ENCODE measurements at places on chromosomes 2 and 18.

DNA sequence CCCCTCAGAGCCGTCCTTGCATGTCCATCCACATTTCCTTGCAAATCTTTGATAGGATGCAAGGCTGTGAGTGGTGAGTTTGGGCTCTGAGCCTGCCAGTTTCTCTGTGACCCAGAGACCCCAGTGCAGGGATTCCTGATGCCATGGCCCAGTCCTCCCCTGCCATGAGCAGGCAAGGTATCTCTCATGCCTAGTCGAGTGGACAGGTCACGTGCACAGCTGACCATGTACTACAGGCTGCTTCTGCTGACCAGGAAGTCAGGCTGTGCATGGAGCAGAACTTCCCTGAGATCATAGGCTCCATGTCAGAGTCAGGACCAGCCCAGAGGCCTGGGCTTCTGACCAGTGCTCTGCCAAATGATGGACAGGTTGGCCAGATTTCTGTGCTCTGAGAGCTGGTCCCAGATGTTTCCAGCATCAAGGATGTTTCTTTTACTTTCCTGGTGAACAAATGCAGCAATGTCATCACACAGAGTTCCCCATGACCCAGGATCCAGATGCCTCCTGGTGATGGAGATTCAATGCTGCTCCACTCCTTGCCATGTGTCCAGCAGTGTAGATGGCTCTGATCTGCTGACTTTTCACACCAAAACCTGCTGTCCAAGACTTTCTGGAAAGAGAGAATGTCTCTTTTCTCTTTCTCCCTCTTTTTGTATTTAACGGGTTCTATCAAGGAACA lies 321.6 kb upstream of the HS6ST1 start:
- DNase-seq = no peak

- DNase-seq = no peak
Measured at GRCh38 chr2:11761259-11761658, 14.8 kb downstream of the LPIN1 start.

GRCh38 chr18:63421514-63421913 lies 762 bp downstream of the VPS4B start:
- DNase-seq = no peak

- no peak for DNase-seq
Measured at GRCh38 chr2:123532994-123533393, 492.1 kb upstream of the CNTNAP5 start.

- DNase-seq = no peak
Measured at GRCh38 chr2:56960581-56960980, 776.8 kb downstream of the CCDC85A start.

- no peak for DNase-seq
Measured at GRCh38 chr2:239379641-239380170, 21.1 kb downstream of the HDAC4 start.

DNA sequence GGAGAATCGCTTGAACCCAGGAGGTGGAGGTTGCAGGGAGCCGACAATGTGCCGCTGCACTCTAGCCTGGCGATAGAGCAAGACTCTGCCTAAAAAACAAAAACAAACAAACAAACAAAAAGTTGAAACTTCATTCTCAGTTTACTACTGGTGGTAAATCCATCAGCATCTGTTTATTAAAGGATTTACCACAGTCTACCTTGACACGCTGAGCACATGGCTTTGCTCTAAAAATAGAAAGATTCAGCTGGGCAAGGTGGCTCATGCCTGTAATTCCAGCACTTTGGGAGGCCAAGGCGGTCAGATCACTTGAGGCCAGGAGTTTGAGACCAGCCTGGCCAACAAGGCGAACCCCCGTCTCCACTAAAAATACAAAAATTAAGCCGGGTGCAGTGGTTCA lies 201.3 kb downstream of the TGIF1 start:
- no peak for DNase-seq

DNA sequence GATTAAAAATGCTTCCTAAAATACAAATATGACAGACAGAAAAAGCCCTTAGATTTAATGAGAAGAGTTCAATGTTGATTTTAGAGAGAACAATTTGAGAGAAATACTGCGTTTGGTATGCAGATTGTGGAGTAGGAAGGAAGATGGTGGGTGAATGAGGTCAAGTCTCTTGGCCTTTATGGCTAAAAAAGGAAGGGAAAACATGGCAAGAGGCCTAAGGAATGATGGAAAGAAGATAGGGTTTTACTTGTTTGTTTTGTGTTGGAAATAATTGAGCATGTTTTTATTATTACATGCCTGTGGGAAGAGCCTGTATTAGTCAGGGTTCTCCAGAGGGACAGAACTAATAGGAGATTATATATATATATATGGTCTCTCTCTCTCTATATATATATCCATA lies 318.1 kb downstream of the TRIB2 start:
- no peak for DNase-seq

GRCh38 chr2:118145207-118145606 lies 56.9 kb downstream of the INSIG2 start:
- no peak for DNase-seq

GRCh38 chr18:49243391-49243790 lies 217.1 kb downstream of the DYM start:
- no peak for DNase-seq

DNA sequence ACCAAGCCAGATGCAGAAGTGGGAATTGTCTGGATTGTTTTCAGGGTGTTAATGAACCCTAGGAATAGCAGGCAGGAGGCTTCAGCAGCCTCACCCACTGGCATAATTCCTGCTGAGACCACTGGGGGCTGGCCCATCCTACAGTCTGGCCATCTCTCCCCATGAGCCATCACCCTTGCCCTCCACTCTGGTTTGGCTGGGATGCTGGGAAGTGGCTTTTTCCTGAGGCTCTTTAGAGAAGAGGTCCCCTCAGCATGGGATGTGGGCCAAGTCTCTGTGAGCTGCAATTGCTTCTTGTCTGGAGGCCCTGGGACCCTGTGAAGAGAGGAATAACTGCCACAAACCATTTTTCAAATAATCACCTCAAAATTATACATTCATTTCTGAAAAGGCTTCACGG lies 4.0 kb downstream of the TCF7L1 start:
- DNase-seq = no peak

DNA sequence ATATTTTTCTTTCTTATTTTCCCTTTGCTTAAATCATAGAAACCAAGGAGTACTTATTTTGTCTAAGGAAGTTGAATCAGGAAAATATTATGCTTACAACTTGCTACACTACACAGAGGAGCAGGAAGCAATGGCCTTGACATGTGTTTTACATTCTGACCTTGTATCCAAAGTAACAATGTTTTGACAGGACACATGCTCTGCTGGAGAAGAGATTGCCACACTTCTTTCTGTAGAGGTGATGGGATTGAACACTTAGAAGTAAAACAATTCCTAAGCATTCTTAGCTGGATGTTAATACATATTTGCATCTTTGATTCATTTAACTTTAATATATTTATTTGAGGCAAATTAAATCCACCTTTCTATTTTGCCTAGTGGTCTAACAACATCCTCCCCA lies 929.1 kb downstream of the DSC3 start:
- no peak for DNase-seq

DNA sequence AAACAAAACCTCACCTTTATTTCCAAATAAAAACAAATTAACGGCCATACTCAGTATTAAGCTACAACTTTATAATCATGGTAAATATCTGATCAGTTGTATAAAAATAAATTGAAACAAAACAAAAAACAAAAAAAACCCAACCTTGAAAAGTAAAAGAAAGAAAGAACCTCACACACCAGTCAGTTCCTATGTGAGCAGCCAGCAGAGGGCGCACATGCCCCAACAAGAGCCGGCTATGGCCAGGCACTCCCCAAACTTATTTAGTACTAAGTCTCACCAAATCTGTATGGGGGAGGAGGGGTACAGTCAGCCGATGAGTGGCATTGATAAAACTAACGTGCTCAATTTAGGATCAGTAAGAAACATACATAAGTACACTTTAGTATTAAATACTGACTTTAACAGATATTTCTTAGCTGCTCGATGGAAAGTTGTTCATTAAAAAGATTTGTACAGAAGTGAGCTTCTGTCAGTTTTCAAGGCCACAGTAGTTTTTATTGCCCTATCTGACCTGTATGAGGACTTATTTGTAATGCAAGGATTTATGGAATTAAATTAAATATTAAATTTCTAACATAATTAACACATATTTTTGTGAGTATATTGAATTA lies 172.6 kb downstream of the TCF4 start:
- DNase-seq = peak; percentile 25

DNA sequence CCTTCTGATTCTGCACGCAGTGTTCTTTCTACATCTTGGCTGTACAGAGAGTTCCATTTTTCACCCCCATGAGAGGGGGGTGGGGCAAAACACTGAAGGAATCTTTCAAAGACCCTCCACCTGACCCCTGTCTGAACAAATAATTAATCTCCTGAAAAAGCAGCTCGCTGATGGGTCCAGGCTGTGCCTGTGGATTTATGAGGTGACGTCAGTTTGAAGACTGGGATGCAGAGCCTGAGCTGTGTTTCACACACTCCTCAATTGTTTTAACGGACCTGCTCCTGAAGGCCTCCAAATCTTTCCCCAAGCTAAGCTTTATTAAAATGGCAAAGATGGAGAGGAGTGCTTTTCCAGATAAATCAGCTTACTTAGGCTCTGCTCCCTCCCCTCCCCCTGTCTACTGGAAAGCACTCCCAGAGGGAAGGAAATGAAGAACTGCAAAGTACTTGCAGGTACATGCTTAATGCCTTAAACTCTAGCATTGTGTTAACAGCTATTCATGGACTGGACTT lies 390.2 kb upstream of the TNP1 start:
- DNase-seq = no peak

GRCh38 chr18:50011813-50012435 lies 183.0 kb downstream of the MYO5B start:
- DNase-seq = no peak

- peak; percentile 54 for DNase-seq
Measured at GRCh38 chr2:60413814-60414168, 139.7 kb downstream of the BCL11A start.

DNA sequence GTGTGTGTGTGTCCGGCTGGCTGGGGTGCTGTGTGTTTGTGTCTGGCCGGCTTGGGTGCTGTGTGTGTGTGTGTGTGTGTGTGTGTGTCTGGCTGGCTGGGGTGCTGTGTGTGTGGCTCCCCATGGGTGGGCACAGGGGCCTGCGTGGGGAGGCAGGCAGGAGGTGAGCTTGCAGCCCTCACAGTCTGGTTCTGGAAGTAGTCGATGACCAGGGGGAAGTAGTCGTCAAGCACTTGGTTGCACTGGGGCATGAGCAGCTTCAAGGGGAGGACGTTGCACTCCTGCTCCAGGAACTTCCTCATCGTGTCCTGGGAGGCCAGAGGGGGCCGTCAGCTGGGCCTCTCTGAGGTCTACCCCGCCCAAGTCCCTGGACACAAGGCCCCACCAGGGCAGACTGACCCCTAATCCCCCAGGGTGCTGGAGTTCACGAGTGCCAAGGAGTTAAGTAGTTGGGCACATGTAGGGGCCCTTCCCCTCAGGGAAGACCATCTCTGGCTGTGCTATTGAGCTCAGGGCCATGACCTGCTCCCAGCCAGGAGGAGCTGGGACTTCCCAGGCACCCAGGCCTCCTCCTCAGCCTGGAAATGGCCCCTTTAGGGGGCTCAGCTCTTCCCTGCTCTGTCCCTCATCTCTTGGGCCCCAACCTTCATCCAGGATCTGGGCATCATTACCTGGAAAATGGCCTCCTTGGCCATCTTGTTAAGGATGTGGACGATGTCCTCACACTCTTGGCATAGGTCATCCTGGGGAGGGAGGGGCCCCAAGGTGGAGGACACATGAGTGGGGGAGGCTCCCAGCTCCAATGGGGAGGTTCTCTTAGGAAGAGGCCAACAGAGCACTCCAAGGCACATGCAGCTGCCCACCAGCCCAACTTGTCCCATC lies 1.3 kb downstream of the SFTPB start:
- DNase-seq = no peak

DNA sequence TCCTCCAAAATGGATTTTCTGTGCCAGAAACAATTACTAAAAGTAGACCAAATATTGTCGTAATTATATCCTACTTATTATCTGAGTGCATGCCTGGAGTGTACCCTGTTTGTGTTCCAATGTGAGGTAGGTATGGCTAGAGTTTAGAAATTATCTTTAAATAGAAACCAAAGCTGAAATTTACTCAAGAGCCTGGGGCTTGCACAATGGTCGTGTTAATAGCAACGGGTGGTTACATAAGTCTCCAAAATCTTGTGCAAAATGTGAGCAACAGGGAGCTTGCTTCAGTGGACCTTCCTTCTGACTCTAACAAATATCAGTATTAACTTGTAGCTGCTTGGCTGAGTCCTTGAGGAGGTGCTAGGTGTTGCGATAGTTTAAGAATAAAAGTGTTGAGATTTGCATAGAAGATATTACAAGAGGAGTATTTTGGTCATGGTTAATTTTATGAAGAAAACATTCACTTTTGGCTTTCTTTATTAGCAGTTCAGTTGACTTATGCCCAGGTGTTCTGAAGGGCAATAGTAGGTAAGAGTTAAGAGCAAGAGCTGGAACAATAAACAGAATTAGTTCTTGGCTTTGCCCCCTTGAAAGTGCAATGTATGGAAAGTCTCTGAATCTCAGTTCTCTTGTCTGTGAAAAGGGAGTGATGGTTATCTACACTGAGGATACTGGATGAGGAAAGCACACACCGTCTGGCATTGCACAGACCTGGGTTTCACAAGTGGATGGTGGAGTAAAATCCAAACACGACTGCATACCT lies 4.6 kb downstream of the CXCR4 start:
- no peak for DNase-seq

GRCh38 chr2:141323571-141323970 lies 807.2 kb downstream of the LRP1B start:
- no peak for DNase-seq

- no peak for DNase-seq
Measured at GRCh38 chr2:7812231-7812995, 869.4 kb upstream of the ID2 start.

GRCh38 chr2:169571571-169571970 lies 2.1 kb downstream of the FASTKD1 start:
- DNase-seq = no peak

GRCh38 chr2:236214376-236214995 lies 46.3 kb upstream of the GBX2 start:
- no peak for DNase-seq

DNA sequence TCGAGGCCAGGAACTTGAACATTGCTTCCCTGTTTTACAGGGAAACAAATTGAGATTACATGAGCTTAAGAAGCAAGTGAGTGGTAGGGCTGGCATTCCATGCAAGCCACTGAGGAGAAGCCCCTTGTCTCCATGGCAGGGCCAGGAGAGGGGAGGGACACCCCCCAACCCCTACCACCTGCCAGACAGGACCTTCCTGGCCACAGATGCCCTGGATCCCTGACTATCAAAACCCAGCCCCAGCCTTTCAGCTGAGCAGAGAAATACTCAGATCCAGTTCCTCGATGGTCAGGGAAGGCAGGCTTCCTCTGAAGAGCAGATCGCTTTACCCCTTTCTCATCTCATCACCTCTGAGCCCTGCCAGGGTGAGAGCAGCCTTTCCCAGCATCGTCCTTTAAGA lies 53.8 kb upstream of the ALPP start:
- DNase-seq = no peak

DNA sequence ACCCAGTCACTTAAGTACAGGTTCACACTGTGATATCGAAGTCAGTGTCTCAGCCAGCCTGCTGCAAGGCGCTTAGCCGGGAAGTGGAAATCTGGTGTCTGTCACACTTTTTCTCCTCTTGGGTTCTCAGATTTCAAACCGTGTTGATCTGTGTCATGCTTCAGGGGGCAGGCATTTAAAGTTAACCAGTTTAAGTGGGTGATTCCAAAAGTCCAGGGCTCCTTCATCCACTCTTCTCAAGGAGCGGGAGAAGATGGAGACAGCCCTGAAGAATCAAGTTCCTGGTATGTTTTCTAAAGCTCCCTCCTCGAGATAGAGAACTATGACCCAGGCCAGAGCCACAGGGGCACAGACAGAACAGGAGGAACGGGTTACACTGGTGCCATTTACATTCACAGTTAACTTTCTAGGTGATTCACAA lies 331.7 kb downstream of the GBX2 start:
- no peak for DNase-seq

- DNase-seq = no peak
Measured at GRCh38 chr18:59593291-59593717, 103.9 kb downstream of the CCBE1 start.

Measured in GDM1 (cell line).